Activated naive CD4-positive, alpha-beta T cell treated with anti-CD3 and anti-CD28 coated beads for 36 hours (primary cell): ENCODE measurements at places on chromosomes 1 and 21. TPM values are rescaled to one million over a fixed set of nuclear protein-coding genes. Genes with fewer than 3 reads are reported as not detected.

The PALMD gene
- not detected for total RNA-seq

The GBP4 gene
- total RNA-seq, result 23.2 TPM

The FCER1G gene
- 1.6 TPM for total RNA-seq

- DNase-seq, result peak; percentile 92
Measured at GRCh38 chr21:34807146-34807880, 138.5 kb downstream of the CLIC6 start.

DNA sequence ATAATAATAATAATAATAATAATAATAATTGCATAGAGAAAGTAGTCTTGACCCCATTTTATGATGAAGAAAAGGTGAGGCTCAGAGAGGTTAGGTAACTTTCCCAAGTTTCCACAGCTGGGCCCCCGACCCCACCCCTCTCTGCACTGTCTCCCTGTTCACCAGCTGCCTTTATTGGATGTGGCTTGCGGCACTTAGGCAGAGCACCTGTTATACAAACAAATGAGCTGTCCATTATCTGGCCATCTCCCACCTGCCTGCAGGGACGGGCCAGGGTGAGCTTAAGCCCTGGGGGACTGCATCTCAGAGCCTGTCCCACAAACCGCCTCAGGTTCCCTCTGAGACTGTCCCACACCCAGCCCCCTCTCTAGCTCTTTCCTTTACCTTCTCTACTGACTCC is 10.1 kb upstream of the EFNA1 start:
- no peak for DNase-seq

GRCh38 chr1:228309326-228310067 is 97.1 kb downstream of the TRIM11 start:
- no peak for DNase-seq

GRCh38 chr1:204744107-204744779 is 58.7 kb upstream of the LRRN2 start:
- no peak for DNase-seq

DNA sequence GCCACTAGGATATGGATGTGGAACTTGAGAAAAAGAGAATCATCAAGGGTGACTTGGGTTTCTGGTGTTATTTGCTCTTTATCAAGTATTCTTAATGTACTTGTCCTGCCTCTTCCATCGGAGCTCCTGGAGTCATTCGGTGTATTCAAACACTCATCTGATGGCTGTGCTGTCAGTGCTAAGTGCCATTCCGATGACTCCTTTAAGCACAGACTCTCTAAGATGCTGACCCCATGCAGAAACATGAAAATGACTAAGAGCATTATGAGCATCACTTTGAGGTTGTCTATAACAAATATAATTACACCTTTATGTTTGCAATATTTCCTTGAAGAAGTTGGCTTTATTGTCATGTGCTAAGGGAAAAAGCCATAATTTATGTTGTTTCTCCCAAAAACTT is 11.3 kb upstream of the RPL5 start:
- DNase-seq, result no peak
